T-helper 9 cell (primary cell): ENCODE measurements at places on chromosomes 7 and 10.

- DNase-seq: no peak
Observed at GRCh38 chr7:130650611-130651120, 17.9 kb downstream of the COPG2 start.

GRCh38 chr10:127866276-127867013 is 26.3 kb downstream of the CLRN3 start:
- DNase-seq: no peak

GRCh38 chr10:103510791-103511752 is 17.6 kb downstream of the NEURL1 start:
- DNase-seq: no peak

- DNase-seq: no peak
Observed at GRCh38 chr10:123774132-123774742, 108.1 kb downstream of the GPR26 start.

- DNase-seq: no peak
Observed at GRCh38 chr10:116655568-116655967, 34.8 kb downstream of the PNLIPRP2 start.
